ENCODE measurements at places on chromosomes 7 and 10.

- DNase-seq, result no peak
Measured at GRCh38 chr7:2331707-2332106, 17.5 kb upstream of the SNX8 start.

DNA sequence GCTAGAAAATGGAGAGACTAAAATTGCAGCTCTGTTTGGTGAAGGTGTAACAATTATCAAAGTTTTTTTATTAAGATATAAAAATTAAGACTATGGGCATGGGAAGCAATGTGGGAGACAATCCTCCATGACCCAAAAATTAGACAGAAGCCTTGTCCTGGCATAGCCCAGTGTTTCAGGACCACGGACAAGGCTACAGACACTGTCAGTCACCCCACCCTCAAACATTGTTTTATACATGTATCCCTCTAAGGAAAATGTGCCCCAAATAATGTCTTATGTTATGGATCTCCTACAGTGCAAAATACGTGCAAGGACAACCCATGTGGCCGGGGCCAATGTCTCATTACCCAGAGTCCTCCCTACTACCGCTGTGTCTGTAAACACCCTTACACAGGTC lies 24.0 kb downstream of the HABP2 start:
- DNase-seq, result peak; percentile 53

DNA sequence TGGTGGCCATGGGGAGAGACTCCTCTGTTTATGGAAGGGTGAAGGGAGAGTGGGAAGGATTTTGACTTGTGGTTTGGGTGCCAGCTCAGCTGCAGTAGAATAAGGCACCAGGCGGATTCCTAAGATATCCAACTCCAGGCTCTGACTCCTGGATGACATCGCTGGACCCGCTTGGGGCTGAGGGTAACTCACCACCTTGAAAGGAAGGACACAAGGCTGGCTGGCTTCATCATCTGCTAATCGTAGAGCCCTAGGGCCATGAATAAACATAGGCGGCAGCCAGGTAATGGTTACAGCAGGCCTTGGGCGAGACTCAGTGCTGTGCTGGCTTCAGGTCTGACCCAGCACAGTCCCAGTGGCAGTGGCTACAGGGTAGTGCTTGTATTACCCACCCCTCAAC lies 16.7 kb upstream of the LIPK start:
- DNase-seq, result no peak

DNA sequence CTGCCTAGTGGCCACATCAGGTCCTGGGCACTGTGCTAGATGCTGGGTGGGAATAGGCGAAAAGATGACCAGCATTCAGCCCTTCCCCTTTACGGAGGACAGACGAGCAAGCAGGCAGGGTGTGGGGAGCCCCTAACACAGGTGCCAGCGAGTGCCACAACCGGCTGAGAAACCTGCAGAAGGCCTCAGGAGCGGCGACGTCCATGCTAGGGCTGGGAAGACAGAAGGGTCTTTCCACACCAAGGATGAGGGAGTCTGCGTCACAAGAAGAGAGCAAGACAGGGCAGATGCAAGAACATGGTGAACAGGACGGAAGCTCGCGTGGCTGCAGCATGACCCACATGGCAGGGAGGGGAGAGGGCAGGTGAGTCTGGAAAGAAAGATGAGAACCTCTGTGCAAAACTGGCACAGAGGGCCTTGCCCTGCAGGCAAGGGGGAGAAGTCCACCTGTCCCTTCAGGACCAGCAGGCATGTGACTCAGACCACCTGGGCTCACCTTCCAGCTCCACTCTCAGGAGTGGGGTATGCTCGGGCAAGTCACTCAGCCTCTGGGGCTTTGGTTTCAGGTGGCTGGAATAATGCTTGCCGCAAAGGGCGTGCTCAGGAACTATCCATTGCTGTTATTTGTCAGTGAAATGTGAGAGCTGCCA lies 36.6 kb downstream of the KCNH2 start:
- no peak for DNase-seq

DNA sequence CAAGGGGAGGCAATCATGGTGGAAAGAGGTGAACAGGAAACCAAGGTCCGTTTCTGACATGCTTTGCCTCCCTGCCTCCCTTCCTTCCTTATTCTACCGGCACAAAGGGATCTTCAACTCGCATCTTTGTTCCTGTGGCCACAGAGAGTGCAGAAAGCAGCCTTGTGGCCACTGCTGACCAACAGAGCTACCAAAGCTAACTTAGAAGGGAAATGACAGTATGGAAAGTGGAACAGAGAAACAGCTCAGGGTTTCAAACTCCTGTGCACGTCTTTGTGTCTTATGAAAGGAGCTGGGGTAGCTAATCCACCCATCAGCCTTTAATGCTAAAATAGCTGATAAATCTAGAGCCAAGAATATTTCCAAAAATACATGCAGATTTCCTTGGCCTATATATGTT lies 588.0 kb downstream of the SORCS1 start:
- no peak for DNase-seq

DNA sequence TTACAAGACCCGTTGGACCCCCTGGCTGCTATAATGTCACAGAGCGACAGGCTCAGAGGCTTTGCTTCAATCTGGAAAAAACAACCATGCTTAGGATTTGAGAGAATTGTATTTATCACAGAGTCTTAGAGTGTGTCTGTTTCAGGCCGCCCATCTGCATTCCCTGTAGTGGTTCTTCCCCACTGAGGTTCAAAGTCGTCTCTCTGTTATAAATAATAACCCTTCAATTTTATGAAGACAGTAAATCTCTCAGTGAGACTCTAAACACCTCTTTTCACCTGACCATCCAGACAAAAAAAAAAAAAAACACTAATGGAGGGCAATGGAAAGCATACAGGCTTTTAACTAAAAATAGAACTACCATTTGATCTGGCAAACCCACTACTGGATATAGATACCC lies 565.4 kb upstream of the AUTS2 start:
- DNase-seq, result no peak

DNA sequence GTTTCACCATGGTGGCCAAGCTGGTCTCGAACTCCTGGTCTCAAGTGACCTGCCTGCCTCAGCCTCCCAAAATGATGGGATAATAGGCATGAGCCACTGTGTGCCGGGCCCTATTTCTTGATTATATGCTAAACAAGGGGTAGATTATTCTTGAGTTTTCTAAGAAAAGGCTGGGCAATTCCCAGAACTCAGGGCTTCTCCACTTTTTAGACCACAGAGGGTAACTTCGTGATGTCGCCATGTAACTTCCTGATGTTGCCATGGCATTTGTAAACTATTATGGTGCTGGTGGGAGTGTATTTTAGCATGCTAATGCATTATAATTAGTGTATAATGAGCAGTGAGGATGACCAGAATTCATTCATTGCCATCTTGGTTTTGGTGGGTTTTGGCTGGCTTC lies 35.8 kb downstream of the OTUD1 start:
- no peak for DNase-seq

- no peak for DNase-seq
Measured at GRCh38 chr7:144903201-144903600, 67.3 kb upstream of the TPK1 start.

GRCh38 chr7:136685501-136686173 lies 182.8 kb upstream of the CHRM2 start:
- DNase-seq, result no peak

DNA sequence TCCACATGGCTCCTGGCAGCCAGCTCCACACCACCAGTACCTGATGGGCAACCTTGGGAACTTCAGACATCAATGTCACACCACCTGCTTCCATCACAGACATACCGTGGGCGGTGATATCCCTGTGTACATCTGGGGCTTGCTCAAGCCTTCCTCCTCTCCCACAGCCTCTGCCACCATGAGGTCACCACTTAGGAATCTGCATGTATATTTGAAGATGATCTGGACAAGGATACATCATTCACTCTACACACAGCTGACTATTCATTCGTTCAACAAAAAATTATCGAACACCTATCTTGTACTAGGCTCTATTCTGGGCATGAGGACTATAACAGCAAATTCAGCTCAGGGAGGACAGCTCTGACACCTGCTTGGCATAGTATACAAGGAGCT lies 6.8 kb downstream of the DLG5 start:
- no peak for DNase-seq

Data from muscle of arm (tissue), 14 donors.